ENCODE measurements at places on chromosomes 11 and 22. TPM values are rescaled to one million over a fixed set of nuclear protein-coding genes. Genes with fewer than 3 reads are reported as not detected.

DNA sequence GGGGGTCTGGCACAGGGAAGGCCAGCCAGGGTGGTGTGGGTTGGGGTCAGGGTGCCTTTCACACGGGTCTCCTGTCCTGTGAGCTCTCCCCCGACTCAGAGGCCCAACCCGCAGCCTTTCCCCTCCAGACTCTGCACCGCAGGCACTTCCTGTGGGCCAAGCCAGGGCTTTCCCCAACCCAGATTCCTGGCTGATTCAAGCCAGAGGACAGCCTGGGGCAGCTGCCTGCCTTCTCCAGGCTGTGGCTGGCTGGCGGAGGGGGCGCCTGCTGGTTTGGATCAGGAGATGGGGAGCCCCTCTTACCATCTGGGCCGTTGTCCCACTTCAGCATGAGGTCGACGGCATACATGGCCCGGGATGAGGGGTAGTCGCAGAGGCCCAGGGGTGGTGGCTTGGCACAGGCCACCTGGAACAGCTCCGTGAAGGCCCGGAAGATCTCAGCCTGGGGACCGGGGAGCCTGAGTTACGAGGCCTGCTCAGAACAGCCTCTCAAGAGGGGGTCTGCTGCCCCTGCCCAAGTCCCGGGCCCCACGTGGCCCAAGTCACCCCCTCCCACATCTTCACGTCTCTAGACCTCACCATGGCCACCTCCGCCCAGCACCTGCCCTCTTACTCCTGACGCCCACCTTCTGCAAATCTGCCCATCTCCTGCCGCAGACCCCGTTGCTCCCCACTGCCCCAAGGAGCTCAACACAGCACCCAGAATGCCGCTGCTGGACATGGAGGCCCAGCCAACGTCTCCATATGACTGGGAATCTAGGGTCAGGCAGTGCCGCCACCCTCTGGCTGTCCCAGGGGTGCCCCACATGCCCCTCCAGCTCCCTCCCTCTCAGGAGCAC, 17.3 kb downstream of the TSPO start:
- no peak for ATAC-seq

GRCh38 chr22:46471901-46472721, 65.3 kb downstream of the CELSR1 start:
- no peak for ATAC-seq

DNA sequence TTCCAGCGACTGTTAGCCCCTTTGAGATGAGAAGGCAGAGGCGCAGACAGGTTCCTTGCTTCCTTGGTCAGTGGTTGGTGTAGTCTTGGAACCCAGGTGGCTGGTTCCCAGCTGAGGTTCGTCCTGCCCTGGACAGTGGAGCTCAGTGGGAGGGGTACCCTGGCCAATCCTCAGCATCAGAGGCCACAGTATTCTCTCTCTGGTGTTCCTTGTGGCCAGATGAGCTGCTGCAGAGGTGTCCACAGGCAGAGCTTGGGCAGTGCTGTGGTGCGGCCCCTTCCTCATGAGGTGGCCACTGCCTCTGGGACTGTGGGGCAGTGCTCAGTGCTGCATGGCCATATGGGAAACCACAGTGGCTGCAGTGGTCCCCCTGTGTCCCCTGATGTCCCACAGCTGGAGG, 61.8 kb downstream of the CTTN start:
- ATAC-seq: no peak

DNA sequence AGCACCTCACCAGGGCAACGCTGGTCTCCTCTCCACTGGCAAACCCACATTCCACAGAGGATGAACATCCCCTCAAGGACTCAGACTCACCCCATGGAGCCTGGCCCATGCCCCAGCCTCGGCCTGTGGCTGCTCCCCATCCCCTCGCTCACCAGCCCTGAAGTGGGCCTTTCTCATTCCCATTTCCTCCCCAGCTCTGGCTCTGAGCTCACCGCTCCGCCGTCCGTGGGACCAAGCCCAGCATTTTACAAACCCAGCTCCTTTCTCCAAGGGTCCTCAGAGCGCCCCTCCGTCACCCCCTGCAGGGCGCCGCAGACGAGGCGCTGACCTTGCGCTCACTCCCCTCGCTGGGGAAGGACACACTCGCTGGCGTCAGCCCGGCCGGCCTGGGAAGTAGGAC, 6.9 kb upstream of the IGF2 start:
- no peak for ATAC-seq

DNA sequence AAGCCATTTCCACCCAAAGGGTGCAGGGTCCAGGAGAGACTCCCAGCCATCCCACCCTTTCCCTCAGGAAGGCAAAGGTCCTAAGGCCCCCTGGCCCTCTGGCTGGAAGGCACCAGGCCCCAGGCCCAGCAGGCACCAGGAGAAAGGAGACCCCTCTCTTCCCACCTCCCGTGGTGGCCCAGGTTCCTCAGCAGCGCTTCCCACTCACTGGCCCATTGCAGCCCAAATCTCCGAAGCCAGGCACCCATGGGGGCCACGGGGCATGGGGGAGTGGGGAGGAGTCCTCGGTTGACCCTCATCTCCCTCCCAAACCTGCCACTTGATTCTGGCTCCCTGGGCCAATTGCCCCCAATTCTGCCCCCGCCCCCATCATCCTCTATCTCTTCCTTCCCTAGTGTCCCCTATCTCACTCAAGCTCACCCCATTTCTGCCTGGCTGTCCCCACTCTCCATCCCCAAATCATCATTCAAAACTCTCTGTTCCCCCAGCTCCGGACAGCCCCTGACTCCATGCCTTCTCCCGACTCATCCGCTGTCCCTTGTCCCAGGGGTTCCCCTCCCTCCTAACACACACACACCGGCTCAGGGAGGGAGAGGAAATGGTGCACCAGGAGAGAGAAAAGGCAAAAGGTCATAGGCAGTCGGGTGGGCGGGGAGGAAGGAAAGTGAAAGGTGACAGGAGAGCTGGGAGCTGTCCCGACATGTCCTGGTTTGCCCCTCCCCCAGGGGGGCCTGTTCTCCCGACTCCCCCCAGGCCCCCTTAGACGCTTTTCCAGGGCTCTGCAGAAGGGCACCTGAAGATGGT, 1.2 kb downstream of the LIF start:
- ATAC-seq: peak; percentile 28

GRCh38 chr22:44351685-44352377, 39.1 kb upstream of the SHISAL1 start:
- ATAC-seq: peak; percentile 90

DNA sequence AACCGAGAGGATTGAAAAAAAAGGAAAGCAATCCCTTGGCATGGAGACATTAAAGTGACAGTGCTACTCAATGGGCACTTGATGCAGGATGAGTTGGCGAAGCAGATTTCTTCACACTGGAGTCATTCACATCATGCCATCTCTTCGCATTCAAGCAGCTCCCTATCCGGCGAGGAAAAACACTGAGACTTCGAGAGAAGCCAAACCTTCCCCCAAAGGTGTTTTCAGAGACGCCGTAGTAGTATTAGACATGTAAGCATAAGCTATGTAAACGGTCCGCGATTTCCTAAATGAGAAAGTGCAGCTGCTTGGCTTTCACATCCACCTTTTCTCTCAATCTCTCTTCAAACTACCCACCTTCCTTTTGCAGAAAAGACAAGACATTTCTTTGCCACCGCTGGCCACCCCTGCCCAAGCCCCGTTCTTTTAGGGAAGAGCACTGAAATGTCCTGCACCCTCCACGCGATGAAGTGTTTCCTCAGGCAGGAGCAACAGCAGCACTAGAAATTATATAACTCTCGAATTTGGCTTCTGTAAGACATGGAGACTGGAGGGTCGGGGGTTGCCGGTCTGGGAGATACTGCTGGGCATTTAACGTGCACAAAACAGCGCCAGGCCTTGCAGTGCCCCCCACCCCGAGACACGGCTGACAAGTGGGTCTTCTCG, at the start of gene DLG2:
DLG2 (minus strand) TSS at position 13 of the 666 bp plus-strand sequence.
- no peak for ATAC-seq

- ATAC-seq: no peak
Observed at GRCh38 chr11:43927070-43927469, 15.4 kb upstream of the C11orf96 start.

GRCh38 chr11:2367266-2368160, 9.6 kb upstream of the CD81 start:
- ATAC-seq: no peak

KDM4D gene
- total RNA-seq: 0.91 TPM

TIMP3 gene
- not detected for total RNA-seq

KBTBD3 gene
- total RNA-seq: 6.0 TPM

KCNJ11 gene
- total RNA-seq: 0.32 TPM

All from activated T-helper 17 cell treated with anti-CD3 and anti-CD28 coated beads, Interleukin-2, amount 50 U/mL, for 72 hours (primary cell).